ENCODE measurements at places on chromosomes 7 and 10.

- no peak for DNase-seq
These were observed 427.7 kb downstream of the RPS24 start for GRCh38 chr10:78461333-78461732.

GRCh38 chr7:97020601-97020995 is 4.0 kb downstream of the DLX5 start:
- no peak for DNase-seq

DNA sequence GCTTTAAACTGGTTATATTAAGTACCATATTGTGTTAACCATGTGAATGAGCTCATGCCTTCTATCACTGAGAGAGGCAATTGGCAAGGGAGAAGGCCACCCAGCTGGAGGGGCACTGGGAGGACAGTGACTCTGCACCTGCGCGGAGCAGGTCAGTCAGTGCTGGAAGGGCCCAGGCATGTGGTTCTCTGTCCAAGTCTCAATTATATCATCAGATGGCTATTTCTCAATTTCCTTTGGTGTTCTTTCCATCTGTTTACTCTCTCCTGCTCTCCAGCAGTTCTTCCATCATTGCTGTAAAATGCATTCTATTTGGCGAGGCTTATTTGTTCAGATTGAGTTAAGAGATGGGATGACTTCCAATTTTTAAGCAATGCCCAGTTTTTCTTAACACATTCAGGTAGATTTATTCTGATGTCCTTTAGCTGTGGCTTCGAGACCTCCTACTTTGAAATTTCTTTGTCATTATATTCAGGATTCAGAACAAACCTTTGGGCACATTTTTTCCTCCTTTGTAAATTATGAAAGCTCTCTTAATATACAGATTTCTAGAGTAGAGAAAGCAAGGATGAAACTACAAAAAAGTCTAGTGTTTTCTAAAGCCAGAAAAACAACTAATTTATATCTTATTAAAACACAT is 159.3 kb downstream of the BMPER start:
- no peak for DNase-seq

DNA sequence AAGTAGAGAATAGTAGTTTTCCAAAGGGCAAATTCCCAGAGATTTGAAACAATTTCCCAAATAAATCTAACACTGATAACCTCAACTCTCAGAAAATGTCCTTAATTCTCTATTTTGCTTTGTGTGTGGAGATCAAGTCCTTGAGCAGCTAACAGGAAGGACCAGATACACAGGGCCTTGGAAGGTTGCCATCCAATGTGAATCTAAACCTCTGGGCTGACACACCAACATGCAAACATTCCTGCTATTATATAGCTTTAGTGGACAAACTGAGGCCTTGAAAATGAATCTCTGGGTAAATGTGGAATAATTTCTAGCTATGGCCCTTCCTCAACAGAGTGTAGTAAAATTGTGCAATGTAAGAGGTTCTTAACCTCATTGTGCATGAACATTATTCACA is 44.1 kb upstream of the PARD3 start:
- no peak for DNase-seq

- DNase-seq: no peak
These were observed 185.0 kb upstream of the TMEM196 start for GRCh38 chr7:19958309-19958896.

- no peak for DNase-seq
These were observed 33.3 kb downstream of the ARHGAP19 start for GRCh38 chr10:97259119-97259518.

Data from stimulated activated CD4-positive, alpha-beta T cell treated with anti-CD3 and anti-CD28 coated beads, Interleukin-2, amount 100 ng/mL, for 24 hours (primary cell).